Glutamatergic neuron (in vitro differentiated cells): ENCODE measurements at places on chromosomes 7 and 10. TPM values are rescaled to one million over a fixed set of nuclear protein-coding genes. Genes with fewer than 3 reads are reported as not detected.

- DNase-seq: no peak
Observed at GRCh38 chr10:80000541-80000940, 51.6 kb upstream of the SFTPD start.

- DNase-seq: no peak
Observed at GRCh38 chr7:87105401-87105800, 45.9 kb upstream of the ELAPOR2 start.

The CDC14C gene
- not detected for total RNA-seq

- no peak for DNase-seq
Observed at GRCh38 chr10:83012866-83013265, 1126.4 kb upstream of the GHITM start.

- no peak for DNase-seq
Observed at GRCh38 chr10:29131952-29132547, 156.8 kb upstream of the LYZL1 start.

DNA sequence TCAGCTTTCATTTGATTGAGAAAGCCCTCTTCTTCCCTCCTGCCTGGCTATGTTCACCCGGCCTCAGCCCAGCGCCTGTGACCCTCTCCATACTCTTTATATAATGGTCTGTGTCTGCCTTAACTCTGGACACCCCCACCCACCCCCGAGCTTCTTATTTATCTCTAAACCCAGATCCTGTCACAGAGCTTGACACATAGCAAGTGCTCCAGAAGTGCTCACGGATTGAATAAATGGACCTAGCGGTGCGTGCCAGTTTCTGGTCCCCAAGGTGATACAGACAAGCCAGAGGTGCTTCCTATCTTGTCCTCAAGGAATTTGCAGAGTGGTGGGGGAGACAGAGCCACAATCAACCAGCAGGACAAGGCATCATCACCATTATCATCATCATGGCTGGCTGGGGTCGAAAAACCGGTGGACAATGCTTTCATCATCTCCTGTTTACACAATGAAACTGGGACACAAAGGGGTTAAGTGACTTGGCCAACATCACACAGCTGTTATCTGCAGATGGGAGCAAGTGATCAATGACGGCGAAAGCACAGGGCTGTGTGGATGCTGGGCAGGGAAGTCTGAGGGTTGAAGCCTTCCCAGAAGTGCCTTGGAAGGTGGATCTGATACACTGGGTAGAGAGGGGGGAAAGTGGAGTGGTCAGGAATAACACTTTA, 2.2 kb upstream of the LOXL4 start:
- no peak for DNase-seq

GRCh38 chr10:129136951-129137350, 330.1 kb upstream of the MGMT start:
- no peak for DNase-seq

GRCh38 chr10:60747817-60748469, 30.3 kb upstream of the CDK1 start:
- DNase-seq: no peak

- no peak for DNase-seq
Observed at GRCh38 chr10:48300556-48300955, 5.9 kb upstream of the MAPK8 start.

DNA sequence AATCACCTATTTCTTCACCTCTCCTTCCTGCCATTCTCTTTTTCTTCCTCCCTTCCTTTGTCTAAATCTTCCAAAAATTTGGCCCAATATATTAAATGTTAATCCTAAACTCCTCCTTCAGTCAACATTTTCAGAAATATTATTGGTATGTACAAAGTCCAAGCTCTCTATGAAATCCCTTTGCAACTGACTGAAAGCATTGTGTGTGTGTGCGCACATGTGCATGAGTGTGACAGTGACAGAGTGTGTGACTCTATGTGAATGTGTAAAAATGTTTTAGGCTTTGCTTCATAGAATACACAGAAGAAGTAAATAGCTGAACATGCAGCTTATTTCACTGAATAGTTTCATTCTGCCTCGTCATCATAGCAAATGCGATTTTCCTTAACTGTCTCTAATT, 7.0 kb downstream of the GPAM start:
- DNase-seq: no peak

DNA sequence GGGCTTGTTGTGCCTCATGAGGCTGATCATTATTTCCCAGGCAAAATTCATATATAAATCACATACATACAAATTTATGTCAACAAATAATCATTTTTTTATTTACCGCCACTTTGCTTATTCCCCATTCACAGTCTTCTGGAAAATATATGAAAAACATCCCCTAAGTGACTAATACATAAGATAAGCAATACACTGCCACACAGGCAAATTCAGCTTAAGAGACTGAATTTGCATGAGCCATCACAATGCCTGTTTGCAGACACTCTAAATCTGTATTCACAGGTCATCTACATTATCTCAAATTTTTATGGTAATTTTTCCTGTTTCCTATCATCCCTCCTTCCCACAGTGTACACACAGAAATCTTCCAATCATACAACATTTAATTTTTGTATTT, 13.2 kb downstream of the OSBPL3 start:
- no peak for DNase-seq

GRCh38 chr7:75823198-75823910, 9.7 kb upstream of the CCL24 start:
- no peak for DNase-seq

- no peak for DNase-seq
Observed at GRCh38 chr7:2575046-2575732, 16.4 kb downstream of the IQCE start.

DNA sequence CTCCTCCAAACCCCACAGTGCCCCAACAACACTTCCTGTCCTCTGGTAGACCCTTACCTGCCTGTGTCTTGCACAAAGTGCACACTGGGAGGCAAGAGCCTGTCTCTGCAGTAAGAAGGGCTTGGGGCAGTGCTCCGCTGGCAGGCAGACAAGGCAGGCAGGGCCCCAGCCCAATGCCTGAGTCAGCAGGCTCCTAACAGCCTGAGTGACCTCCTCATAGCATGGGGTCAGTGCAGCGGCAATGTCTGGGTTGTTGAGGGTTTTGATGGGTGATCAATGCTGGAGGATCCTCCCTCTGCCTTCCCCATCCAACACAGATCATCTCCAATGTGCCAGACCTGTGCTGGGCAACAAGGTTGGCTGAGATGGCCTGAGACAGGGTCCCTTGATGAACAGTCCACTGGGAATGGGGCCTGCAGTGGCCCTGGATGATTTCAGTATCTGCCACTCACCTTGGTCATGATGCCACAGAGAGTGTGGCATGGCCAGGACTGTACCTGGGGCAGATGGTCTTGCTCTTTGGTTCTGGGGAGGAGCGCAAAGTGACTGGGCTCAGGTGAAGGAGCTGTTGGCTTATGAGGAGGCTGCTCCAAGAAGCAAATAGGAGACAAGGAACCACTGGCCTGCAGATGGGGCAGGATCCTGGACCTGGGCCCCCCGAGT, 55.6 kb upstream of the CAMK2B start:
- DNase-seq: no peak

GRCh38 chr7:131358636-131359035, 31.0 kb downstream of the MKLN1 start:
- DNase-seq: no peak

DNA sequence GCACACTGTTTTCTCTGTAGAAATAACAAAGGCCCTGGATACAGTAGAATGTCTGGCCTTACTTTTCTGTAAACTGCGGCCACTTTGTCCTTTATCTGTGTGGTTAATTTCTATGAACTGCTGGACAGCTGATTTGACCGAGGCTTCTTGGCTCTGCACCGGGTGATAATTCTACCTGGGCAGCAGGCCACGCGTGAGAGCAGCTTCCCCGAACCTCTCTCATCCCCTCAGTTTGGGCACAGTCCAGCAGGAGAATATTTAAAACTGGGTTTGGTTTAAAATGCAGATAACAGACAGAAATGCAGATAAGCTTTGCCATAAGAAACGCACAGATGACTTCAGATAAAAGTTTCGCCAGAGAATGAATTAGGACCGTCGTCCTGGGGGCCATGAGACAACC, 81.0 kb downstream of the CELF2 start:
- DNase-seq: no peak

The NPS gene
- total RNA-seq: not detected

The TAS2R16 gene
- total RNA-seq: not detected

DNA sequence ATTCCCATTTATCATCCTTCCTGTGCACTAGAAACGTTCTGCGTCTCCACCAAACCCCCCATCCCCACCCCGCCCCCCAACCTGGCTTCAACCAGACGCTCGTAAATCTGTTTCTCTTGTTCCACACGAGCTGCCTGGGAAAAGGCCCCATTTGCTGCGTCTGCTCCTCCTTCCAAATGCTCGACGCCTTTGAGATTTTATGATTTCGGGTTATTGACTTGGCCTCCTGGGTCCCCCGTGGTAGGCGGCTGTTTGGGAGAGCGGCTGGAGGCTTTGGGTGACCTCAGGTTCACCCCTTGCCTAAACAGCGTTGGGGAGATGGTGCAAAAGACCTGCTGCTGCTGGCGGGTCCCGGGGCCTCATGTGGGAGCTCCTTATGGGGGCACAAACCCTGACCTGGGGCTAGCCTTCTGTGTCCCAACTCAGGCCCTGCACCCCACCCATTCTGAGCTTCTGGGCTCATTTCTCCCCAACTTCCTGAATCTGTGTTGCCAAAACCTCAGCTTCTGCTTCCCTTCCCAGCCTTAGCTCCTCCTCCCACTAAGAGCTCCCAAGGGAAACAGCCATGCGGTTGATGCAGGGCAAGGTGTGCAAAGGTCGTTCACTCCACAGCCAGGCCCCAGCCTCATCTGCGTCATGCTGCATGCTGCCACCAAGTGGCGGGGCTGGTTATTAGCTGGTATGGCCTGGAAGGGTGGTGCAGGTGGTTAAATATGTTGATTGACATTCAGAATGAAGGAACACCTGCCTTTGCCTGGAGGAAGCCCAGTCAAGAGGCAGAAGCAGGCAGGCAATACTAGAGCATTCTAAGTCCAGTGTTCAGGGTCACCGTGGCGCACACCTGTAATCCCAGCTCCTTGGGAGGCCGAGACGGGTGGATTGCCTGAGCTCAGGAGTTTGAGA, 49.1 kb upstream of the ELN start:
- DNase-seq: peak; percentile 45

DNA sequence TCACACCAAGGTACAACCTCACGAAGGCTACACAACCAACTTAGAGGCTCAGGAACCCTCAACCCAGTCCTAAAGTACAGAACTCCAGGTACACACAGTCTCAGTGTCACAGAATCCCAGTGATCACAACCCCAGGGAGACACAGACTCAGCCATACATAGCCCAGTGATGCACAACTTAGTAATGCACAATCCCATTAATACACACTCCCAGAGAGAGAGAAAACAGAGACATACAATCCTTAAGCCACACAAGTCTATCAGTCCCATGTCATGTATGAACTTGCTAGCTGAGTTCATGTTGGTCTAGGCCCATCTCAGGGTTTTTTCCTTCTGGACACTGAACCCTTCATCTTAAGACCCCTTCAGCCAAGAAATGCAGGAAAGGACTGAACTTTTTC, 4.6 kb downstream of the KCNIP2 start:
- DNase-seq: no peak

The GPNMB gene
- not detected for total RNA-seq

The ARF5 gene
- total RNA-seq: 137 TPM

- no peak for DNase-seq
Observed at GRCh38 chr7:149257146-149257545, 4.8 kb upstream of the ZNF783 start.

The ASCC1 gene
- total RNA-seq: 33.3 TPM

The TDRD1 gene
- total RNA-seq: not detected

DNA sequence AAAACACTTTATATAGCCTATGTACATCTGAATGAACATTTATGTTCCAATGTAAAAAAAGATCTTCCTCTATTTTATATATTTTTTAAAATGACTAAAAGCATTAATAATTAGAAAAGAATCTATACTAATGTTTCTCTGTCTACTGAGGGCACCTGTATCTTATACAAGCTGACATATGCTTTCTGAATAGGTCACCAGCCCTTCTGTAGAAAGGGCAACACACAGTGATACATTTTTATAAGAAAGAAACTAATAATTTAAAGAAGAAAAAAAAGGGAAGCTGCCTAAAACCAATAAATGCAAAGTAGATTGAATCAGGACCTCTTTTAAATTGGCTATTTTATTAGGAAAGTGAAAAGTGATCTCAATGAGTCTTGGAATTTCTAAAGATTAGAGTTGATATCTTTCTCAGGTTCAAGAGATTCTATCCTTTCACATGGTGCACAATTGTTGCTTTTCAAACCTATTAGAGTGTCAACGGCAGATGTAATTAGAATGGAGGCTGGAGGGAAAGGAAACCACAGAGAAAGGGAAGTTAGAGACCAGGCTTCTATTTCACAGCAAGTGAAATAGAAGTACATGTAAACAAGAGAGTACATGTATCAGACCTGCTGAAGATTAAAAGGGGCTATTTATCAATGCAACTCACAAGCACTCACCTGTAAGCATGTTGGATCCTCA, 6.3 kb downstream of the MTPN start:
- no peak for DNase-seq

DNA sequence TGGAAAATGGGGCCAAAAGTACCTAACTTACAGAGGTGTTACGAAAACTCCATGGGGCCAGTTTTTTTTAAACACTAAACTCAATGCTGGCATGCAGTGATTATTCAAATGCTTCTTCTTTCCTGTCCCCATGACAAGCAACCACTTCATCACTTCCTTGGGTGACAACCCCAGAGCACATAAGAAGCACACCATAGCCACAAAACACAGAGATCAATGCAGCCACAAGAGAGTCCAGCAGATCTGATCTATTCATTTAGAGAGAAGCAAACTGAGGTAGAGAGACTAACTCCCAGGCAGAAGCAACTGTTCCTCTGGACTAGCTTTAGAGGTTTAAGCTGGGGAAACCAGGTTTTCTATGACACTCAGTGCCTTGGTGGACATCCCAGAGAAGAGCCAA, 180.0 kb downstream of the GRID1 start:
- no peak for DNase-seq

GRCh38 chr7:55099821-55100543, 81.2 kb downstream of the EGFR start:
- DNase-seq: peak; percentile 51

DNA sequence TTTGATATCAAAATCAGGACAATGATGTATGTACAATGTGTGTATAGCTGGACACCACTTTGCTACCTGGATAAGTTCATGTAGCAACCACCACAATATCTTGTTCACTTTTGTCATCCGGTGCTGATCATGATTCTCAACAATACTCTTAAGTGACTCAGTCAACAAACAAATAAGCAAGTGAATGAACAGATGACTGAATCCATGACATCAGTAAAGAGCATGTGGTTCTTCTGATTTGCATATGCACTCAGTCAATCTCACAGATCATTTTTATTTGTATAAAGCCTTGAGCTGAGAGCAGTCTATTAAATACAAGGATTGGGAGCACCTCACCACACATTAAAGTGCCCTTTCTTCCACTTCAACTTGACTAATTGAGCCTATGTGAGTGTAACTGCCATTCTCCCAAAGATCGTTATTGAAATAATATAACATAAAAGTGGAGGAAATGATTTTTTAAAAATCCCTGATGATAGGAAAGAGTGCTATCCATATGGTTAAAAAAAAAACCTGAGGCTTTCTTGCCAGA, 69.5 kb downstream of the NPSR1 start:
- no peak for DNase-seq

DNA sequence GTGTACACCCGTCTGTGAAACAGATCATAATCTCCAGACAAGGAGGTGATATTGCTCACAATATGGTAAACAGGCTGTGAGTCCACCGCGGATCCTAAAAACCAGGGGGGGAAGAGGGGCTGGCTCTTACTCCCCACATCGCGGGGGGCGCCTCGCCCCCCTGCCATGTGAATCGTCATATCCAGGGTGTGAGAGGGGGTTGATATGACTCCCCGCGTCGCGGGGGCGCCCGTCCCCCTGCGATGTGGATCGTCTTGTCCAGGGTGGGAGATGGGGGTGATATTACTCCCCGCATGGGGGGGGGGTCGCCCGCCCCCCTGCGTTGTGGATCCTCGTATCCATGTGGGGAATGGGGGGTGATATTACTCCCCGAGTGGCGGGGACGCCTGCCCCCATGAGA, 30.9 kb downstream of the OCM2 start:
- no peak for DNase-seq
